ENCODE measurements at places on chromosomes 4 and X.

- no peak for DNase-seq
These were observed 2.1 kb upstream of the CPZ start for GRCh38 chr4:8590546-8590880.

DNA sequence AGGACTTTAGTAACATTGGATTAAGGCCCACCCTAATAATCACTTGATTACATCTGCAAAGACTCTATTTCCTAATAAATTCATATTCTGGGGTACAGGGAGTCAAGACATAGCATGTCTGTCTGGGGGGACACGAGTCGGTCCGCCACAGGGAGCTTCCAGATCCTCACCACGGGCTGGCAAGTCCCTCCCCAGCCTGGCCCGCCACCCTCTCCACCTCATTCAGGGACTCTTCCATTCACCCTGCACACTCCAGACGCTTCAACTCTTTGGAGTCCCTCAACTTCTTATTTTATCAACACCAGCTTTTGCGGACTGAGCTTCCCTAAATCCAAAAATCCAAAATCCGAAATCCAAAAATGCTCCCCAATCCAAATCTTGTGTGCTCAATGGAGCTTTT is 71.2 kb downstream of the DCTD start:
- DNase-seq, result no peak

DNA sequence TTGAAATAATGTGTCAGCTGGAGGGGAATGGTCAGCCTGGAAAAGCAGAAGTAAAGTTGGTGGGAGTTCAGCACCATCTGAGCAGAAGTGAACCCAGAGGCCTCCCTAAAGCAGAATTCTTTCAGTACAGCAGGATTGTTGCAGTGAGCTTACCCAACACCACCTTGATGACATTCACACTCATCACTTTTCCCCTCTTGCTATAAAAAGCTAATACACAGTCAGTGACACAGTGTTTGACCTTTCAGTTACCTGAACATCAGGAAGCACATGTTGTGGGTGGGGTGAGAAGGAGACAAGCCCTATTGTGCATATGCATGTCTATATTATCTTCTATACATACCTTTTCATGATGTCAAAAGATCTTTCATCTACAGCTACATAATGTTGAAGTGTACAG is 624.7 kb upstream of the ZFP42 start:
- DNase-seq, result no peak

GRCh38 chr4:23789762-23790161 is 100.1 kb downstream of the PPARGC1A start:
- peak; percentile 64 for DNase-seq

- DNase-seq, result no peak
These were observed 71.4 kb downstream of the SNCA start for GRCh38 chr4:89765528-89765927.

DNA sequence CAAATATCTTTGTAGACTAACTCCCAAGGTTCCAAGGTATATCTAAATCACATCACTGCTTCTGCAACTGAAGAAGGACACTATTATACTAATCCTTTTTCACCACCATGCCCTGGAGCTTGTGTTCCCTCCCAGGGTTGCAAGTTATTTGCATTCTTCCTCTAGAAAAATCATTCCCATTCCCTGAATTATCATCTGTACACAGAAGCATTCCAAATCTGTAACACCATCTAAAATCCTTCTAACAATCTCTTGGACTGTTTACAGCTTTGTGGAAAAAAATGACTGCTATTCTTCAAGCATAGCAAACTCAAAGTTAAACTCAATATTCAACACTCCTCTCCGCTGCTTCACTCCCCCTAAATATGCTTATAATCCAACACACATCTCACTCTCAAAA is 1570.8 kb upstream of the ADGRL3 start:
- DNase-seq, result no peak

GRCh38 chr4:152860046-152860445 is 76.1 kb upstream of the FHDC1 start:
- no peak for DNase-seq

- no peak for DNase-seq
These were observed 248.6 kb downstream of the ADAMTS3 start for GRCh38 chr4:72320223-72320948.

GRCh38 chrX:129957241-129958082 is 25.0 kb upstream of the BCORL1 start:
- peak; percentile 69 for DNase-seq

- no peak for DNase-seq
These were observed 38.2 kb downstream of the CENPI start for GRCh38 chrX:101136235-101136634.

GRCh38 chr4:177448850-177449249 is 6.6 kb upstream of the AGA start:
- DNase-seq, result no peak

GRCh38 chrX:134512566-134512965 is 52.6 kb downstream of the HPRT1 start:
- DNase-seq, result no peak

DNA sequence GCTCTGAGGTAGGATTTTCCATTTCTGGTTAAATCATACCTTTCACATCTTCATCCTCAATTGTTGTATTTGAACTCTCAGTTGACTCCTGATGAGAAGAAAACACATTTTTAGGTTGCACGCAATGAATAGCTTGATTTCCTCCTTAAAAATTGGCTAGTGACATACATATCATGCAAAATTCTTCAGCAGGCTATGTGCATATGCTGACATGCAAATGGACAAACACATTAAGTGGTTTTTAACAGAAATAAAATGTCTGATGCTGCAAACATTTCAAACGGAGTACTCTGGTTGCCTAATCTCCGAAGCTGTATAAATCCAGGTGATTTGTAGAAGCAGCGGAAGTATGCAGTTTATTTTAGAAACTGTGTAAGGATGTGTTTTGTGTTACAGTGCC is 261.1 kb downstream of the CAMK2D start:
- no peak for DNase-seq

GRCh38 chr4:148420397-148420796 is 21.8 kb downstream of the NR3C2 start:
- DNase-seq, result no peak

DNA sequence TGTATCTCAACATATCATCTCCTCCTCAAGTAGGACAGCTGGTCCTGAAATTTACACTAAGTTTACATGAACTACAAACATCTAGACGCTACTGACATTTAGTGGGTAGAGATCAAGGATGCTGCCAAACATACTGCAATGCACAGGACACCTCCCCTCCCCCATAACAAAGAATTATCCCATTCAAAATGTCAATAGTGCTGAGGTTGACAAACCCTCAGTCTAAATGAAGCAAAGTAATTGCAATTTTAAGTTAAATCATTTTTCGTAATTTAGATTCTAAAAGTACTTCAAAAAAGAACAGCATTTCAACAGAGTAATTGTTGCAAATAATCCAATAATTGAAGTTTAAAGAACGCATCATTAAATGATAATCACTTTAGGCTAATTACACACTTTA is 1.2 kb downstream of the PRMT9 start:
- DNase-seq, result no peak

- no peak for DNase-seq
These were observed 314.0 kb downstream of the GALNTL6 start for GRCh38 chr4:172127168-172127567.

All from sciatic nerve (tissue), 2 donors.